ENCODE measurements at places on chromosomes 1 and 21.
A peak's percentile ranks its signal among the peaks of the same experiment; 100 is the strongest.

DNA sequence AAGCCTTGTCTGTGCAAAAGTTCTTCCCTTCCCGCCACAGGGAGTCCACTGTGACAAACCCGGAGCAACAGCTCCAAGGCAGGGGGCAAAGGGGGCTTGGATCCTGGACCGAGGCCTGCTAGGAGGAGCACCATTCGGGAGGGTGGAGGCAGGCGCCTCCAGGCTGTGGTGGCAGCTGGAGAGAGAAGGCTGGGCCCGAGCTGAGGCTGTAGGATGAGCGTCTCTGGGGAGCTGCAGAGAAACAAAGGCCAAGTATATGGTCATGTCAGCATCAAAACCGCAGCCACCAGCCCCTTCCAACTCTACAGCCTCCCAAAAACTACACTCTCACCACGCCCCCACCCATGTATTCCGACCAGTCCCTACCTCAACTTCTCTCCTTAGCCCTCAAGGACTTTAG lies 579 bp downstream of the SH3BP5L start:
- DNase-seq, result no peak

GRCh38 chr21:37095821-37096220 lies 22.8 kb downstream of the TTC3 start:
- no peak for DNase-seq

GRCh38 chr21:38505654-38506523 lies 7.6 kb upstream of the ERG start:
- DNase-seq, result peak; percentile 64

- peak; percentile 43 for DNase-seq
Observed at GRCh38 chr1:13828454-13829151, 128.6 kb downstream of the PRDM2 start.

GRCh38 chr1:117534995-117535467 lies 70.8 kb upstream of the TENT5C start:
- DNase-seq, result peak; percentile 33

DNA sequence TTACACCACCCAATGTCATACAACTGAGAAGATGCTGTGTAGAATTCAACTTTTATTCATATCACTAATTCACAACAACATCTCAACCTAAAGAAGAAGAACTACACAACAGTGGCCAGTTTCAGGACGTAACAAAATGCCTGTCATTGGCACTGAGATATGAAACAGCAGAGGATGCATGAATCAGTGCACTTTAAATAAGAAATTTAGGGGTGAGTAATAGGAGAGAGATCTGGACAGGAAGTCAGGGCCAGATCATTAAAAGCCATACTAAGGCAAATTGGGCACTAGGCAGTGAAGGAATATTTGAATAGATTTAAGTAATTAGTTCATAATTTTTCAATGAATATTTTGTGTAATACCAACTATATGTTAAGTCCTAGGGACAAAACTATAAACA lies 510.5 kb downstream of the PLPP3 start:
- DNase-seq, result no peak

DNA sequence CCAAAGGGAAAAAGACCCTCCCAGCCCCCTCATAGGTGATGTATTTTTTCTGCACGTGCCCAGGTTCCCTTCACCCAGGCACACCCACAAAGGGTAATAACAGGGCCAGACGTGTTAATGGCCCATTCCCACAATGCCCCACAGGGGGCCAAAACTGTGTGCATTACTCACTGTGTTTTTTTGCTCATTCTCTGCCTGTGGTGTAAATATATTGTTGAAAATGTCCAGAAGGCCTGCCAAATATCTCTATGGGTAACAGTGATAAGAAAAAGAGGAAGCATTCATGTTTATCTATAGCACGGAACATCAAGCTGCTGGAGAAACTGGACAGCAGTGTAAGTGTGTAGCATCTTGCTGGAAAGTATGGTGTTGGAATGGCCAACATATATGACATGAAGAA lies 21.9 kb downstream of the RHEX start:
- DNase-seq, result no peak

DNA sequence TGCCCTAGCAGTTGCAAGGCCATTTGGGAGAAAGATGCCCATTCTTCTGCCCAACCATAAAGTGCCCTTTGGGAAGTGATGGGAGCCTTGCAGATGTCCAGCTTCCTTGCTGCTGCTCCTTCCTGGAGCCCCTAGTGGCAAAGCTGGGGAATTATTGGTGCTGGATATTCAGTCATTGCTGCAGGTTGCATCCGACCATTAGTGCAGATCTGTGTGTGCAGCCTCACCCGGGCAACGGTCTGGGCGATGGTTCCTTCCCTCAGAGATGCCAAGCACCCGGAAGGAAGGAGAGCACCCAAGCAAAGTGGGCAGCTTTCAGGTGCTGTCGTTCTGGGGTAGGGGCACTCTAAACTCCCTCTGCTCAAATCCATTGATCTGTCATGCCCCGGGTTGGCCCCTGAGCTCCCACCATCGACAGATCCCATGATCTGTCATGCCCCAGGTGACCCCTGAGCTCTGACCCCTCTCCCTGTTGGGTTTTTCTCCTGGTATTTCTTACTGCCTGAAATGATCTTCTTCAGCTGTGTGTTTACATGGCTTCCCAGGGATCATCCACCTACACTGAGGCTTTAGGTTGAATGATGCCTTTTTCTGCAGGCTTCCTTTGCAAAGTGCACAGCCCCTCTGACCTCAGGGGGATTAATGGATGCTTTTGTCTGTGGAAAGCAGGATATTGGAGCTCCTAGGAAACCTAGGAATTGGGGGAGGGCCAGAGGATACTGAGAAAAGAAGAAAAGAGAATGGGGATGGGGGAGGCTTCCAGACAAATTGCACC lies 467.5 kb downstream of the PTPRU start:
- peak; percentile 50 for DNase-seq

GRCh38 chr1:114149211-114149610 lies 4.5 kb downstream of the SYT6 start:
- DNase-seq, result no peak

GRCh38 chr1:1347663-1348419 lies 1.4 kb downstream of the DVL1 start:
- DNase-seq, result peak; percentile 66

DNA sequence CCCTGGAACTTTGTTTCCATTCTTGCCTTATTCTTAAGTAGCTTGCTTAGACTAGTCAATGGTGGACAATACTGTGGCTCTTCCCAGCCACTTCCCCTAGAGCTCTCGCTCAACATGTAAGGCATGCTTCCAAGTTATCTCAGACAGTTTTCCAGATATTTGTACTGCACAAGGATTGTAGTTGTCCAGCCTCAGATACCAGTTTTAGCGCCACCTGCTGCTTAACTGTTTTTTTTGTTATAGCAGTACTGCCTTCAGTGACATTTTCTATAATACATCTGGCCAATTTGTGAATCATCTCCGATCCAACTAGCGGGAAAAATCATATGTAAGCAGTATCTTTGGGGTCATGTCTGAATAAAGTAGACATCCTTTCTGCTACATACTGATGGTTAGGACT lies 346.7 kb upstream of the ADGRL4 start:
- DNase-seq, result peak; percentile 2

- DNase-seq, result no peak
Observed at GRCh38 chr1:224065455-224065854, 48.5 kb upstream of the FBXO28 start.

DNA sequence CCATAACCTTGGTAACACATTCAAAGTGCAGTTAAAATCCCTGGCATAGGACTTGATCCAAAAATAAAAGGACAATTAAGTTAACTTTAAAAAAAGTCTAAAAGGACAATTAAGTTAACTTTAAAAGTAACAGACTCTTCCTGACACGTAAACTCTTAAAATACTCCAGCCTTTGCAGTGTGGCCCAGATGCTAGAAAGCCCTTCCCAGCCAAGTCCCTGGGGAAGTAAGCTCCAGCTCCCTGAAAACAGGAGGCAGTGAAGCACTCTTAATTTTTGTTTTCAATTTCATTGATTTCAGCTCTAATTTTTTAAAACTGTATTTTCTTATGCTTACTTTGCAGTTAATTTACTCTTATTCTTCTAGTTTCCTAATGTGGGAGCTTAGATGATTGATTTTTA lies 5.1 kb upstream of the AIM2 start:
- no peak for DNase-seq

GRCh38 chr1:27886744-27887143 lies 14.4 kb downstream of the THEMIS2 start:
- DNase-seq, result no peak

- DNase-seq, result no peak
Observed at GRCh38 chr1:85756864-85757263, 48.6 kb upstream of the ZNHIT6 start.

DNA sequence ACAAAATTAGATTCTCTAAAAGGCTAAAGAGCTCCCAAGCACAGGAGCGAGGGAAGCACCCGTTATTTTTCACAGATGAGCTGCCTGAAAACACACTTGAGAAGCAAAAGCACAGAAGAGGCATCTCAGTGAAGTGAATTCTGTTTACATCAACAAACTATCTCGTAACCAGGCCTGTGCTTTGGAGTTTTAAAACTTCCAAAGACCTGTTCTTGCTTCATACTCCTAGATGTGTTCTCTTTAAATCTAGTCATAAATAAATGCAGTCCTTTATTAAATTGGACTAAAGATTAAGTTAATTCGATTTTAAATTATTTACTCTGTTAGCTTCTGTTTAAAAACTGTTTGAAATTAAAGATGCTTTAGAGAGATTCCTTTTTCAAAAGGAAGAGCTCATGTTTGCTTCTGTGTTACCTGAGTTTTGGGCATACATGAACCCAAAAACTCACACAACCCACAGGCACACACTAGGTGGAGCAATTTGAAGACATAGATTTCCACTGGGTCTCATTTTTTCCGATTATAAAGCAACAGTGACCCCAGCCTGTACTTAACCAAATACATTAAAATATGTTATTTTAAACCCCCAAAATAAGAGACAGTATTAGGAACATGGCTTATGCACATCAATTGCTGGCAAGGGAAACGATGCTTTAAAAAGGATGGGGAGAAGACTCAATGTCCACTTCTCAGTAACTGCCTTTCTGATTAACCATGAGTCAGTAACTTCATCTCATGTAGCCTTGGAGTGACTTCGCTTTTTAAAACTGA lies 648.2 kb downstream of the SMYD3 start:
- peak; percentile 6 for DNase-seq

DNA sequence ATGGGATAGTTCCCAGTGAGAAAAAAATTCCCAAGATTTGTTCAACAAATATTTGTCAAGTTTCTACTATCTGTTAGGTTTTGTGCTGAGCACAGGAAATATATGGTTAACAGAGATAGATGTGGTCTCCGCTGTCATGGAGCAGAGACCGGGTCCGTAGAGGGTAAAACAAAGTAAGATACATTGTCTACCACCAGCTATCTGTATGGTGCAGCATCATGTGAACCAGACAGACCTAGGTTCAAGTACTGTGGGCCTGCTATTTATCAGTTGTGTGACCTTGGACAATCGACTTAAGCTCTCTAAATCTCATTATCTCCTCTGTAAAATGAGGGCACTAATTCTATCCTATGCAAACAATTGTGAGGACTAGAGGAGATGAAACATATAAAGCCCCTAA lies 109.8 kb downstream of the DUSP10 start:
- DNase-seq, result no peak

DNA sequence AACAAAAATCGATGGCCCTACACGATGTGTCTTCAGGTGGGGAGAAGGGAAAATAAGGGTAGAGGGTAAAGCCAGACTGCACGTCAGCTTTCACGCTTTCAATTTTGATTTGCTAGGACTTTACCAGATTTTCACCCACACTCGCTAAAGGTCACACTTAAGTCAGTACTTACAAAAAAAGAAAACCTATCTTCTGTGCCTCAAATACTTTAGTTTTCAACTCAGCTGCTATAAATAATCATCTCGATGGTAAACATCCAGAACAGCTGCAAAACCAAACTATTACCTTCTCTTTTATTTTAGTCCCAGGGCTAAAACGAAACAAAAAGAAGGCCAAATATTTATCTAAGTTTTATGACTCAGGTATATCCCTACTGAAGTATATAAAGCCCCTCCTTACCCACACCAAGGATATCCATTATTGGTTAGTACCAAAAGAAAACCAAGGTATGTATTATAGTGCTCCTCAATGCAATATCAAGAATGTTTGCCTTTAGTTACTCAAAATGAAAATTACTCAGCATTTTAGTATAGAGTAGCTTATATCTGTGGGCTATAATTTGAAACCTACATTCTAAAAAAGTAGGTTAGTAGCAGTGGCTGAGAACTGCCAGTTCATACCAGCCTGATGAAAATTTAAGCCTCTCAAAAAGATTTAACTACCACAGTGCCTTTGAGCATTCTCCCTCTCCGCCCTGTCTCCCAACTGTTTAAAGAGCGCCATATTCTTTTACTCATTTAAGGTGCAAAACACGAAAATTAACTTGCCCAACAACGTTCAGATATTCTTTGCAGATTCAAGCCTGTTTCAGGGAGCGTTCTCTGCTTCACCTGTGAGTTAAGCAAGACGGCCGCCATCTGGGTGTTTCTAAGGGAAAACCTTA lies 1.5 kb downstream of the CSDE1 start:
- DNase-seq, result no peak

- DNase-seq, result no peak
Observed at GRCh38 chr1:159835862-159836525, 9.3 kb downstream of the SLAMF8 start.

- DNase-seq, result no peak
Observed at GRCh38 chr1:113401728-113402127, 11.4 kb downstream of the MAGI3 start.

- no peak for DNase-seq
Observed at GRCh38 chr1:3836421-3836820, 20.6 kb downstream of the CEP104 start.

DNA sequence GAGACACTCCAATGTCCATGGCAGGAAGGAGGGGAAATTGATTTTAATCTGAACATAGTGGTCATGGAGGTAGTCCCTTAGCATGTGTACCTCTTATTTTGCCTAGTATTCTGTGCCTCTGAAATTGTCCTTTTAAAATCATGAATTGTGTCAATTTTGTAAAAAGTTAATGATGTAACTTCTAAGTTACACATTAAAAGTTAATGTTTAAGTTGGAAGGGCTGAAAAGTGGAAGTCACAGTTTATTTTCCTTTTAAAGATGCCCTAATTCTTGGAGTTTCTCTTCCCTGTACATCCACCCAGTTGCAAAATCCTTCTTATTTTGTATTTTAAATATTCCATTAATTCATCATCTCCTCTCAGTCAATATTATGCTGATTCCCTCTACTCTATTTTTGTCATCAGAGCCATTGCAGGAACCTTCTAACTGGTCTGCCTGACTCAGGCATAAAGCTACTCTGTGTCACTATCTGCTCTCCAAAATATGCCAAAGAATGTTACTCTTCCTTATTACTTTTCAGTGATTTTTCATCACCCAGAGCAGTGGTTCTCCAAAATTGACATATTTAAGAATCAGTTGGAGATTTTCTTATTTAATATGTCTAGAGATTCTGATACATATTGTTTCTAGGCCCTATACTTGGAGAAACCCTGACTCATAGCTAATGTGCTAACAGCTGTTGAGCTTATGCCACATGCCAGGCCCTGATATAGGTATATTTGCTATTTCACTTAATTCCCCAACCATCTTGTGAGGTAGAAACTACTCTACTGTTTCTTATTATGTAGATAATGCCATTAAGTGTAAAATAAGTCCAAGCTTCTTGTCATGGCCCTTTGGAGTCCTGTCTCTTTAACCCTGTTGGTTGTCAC lies 5.1 kb downstream of the HOOK1 start:
- no peak for DNase-seq

GRCh38 chr1:183379951-183380350 lies 38.2 kb downstream of the NMNAT2 start:
- no peak for DNase-seq

GRCh38 chr1:56545711-56546110 lies 33.7 kb downstream of the PLPP3 start:
- no peak for DNase-seq

All from SW480 (cell line).